Dermis blood vessel endothelial cell (primary cell): ENCODE measurements at places on chromosomes 1 and 21. TPM values are rescaled to one million over a fixed set of nuclear protein-coding genes. Genes with fewer than 3 reads are reported as not detected.

The LCE7A gene
- total RNA-seq, result not detected in 2 replicates

The NCAM2 gene
- 0.17 and 0.42 TPM in 2 replicates for total RNA-seq

The GABPA gene
- 41.6 and 44.4 TPM in 2 replicates for total RNA-seq

The ZMYM1 gene
- 30.1 and 34.9 TPM in 2 replicates for total RNA-seq

The FCRL6 gene
- not detected in 2 replicates for total RNA-seq

The COL8A2 gene
- 3.0 and 3.2 TPM in 2 replicates for total RNA-seq

The SYCP1 gene
- total RNA-seq, result not detected in 2 replicates

The MARK1 gene
- total RNA-seq, result 1.7 and 2.3 TPM in 2 replicates

The MATN1 gene
- total RNA-seq, result 0.17 TPM in 1 of 2 replicates, not detected in the other

The PLA2G2C gene
- total RNA-seq, result not detected in 2 replicates
